Stimulated activated CD4-positive, alpha-beta T cell treated with anti-CD3 and anti-CD28 coated beads, Interleukin-2, amount 100 ng/mL, for 24 hours (primary cell): ENCODE measurements at places on chromosomes 1 and 21.

DNA sequence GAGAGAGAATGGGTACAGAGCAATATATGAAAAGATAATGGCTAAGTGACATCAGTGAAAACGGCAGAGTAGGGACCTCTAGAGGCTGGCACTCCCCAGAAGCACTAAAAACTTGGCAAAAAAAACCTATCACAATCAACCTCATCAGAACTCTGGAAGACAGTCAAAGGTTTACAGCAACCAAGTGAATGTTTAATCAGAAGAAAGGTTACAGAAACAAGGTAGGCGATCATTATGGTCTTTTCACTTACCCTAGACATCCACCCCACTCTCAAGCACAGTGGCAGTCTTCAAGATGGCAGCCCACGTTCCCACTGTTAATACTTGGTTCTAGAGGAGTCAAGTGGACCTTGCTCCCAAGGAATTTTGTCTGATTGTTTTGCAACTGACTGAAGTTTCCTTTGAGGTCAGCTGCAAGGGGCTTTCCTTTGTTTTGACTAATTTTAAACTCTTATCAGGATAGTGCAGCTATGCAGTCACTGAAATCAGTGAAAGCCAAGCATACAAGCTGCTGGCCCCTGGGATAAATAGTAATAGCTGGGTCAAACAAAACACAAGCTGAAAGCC lies 7.2 kb downstream of the KIFAP3 start:
- no peak for DNase-seq

GRCh38 chr1:221241592-221241991 lies 362.3 kb downstream of the HLX start:
- no peak for DNase-seq

- DNase-seq = no peak
These were observed 1.3 kb downstream of the AGO3 start for GRCh38 chr1:35932158-35932636.

DNA sequence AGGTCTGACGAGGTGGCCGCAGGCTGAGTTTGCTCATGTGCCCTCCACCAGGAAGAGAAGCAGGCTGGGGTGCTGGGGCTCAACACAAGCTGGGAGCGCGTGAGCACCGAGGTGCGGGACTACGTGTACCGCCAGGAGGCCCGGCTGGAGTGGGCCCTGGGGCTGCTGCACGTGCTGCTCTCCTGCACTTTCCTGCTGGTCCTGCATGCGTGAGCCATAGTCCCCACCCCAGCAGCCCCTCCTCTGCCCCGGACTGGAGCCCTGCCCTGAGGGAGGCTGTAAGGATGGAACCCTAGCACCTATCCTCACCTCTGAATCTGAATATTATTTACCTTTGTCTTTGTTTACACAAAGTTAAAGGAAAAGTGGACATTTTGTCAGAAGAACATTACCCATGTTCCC lies 7.8 kb upstream of the ADAM15 start:
- no peak for DNase-seq

GRCh38 chr1:192789871-192790270 lies 19.0 kb upstream of the RGS2 start:
- DNase-seq = no peak

DNA sequence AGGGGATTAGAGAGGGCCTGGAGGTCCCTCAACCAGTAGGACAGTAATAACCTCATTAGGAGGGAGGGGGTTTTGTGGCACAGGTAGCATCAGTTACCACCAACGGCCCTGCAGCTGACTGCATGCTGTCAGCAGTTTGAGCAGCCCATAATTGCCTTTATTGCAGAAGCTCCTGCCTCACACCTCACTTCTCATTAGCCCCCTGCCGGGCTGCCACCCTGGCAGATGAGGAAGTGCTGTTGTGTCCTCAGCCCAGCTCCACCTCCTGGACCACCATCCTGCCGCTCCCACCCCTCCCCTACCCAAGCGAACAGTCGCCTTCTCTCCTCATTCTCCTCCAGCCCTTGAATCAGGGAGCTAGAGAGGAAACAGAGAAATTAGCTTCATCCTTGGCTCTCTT lies 237.4 kb downstream of the LMX1A start:
- no peak for DNase-seq

DNA sequence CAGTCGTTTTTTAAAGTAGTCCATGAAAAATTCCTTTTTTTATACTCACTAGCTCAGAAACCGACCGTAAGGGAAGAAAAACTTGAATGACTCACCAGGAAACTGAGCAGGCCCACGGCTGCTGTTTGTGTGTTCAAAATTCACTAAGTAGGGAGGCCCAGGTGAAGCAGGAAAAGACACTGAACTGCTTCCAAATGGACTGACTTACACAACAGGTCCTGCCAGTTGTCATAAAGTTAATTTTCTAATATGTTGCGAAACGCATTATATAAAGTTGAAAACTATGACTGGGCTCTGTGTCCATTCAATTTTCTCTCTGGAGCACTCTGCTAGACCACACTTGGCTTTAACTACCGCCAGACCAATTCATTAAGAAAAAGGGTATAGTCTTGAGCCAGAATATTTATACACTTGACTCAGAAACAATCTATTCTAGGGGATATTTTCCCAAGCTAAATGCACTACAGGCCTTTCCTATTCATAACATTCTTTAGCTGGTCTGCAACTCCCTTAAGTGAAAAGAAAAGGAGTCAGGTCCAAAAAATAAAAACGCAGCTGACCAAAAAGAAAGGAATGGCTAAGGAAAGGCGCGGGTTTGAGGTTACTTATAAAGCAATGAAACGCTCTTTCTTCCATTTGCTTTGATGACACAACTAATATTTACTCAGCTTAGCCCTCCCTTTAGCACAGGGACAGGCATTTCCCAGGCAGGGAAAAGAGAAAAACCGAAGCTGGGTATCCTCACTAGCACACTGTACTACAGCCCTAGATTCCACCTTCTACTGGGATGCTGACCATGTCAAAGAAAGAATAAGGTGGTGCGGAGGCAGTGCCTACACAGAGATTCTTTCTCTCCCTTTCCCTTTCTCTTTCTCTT lies 306.3 kb upstream of the ESRRG start:
- no peak for DNase-seq

DNA sequence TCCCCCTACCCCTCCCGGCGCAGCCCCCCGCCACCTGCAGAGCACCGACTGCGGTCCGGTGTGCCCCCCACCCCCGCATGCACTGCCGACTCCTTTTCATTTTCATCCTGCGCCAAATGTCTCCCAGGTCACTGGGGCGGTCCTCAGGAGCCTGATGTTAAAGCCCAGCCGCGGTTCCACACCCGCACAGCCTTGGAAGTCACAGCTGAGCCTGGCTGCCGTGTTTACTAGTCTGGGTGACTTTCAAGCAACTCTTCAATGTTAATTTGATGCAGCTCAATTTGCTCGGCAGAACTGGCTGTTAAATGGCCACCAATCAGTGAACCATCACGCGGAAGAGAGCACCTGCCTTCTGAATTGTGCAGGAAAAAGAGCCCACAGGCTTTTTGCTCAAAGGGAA lies 27.2 kb downstream of the THAP3 start:
- DNase-seq = no peak
